Tibial artery (tissue), 4 donors: ENCODE measurements at places on chromosomes 1 and 21.
A peak's percentile ranks its signal among the peaks of the same experiment; 100 is the strongest.

GRCh38 chr1:165539908-165540307 is 3.9 kb upstream of the LRRC52 start:
- H3K4me1 ChIP-seq, result peaks cover 30% of the 10 kb centered on the region
- no peak for DNase-seq
- no peaks in the 10 kb centered on the region for H3K27me3 ChIP-seq
- no peak overlapping the region for H3K4me3 ChIP-seq
- H3K36me3 ChIP-seq, result no peaks in the 10 kb centered on the region

- H3K4me1 ChIP-seq, result peaks cover 7% of the 10 kb centered on the region
- no peak overlapping the region for H3K27ac ChIP-seq
- H3K4me3 ChIP-seq, result no peak overlapping the region
- DNase-seq, result peak; percentile 85
- no peaks in the 10 kb centered on the region for H3K36me3 ChIP-seq
- H3K27me3 ChIP-seq, result peaks cover 52% of the 10 kb centered on the region
These were observed 54.7 kb downstream of the MEF2D start for GRCh38 chr1:156445789-156446263.

DNA sequence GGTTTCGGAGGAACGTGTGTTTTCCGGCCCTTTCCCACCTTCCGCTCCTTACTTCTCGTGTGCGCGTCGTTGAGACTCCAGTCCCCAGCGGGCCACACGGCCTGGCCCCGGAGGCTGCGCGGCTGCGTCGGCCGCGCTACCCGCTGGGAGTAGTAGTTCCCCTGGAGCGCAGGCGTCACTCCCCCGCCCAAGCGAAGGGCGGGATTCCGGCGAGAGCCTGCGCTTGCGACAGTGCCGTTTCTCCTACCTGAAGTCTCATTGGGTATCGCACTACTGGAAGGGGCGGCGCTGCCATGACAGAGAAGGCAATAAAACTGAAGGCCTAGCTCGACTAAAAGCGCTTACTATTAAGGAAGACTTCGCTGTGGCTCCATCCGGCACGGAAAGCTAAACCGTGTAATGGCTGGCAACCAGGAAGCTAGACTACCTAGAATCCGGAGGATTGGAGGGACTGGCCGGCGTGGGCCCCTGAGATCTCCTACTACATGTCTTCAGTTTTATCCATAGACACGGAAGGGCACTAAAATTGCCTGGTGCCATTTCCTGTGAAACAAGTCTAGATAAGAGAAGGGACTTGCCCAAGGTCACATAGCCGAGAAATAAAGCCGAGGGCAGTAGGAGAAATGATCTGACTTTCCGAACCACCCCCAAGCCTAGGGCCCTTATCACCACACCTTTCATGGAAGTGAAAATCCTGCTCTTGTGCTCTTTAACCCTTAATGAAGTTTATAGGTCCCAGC is 797 bp upstream of the TMEM69 start:
- DNase-seq, result peak; percentile 99
- H3K27me3 ChIP-seq, result no peaks in the 10 kb centered on the region
- H3K36me3 ChIP-seq, result no peaks in the 10 kb centered on the region

DNA sequence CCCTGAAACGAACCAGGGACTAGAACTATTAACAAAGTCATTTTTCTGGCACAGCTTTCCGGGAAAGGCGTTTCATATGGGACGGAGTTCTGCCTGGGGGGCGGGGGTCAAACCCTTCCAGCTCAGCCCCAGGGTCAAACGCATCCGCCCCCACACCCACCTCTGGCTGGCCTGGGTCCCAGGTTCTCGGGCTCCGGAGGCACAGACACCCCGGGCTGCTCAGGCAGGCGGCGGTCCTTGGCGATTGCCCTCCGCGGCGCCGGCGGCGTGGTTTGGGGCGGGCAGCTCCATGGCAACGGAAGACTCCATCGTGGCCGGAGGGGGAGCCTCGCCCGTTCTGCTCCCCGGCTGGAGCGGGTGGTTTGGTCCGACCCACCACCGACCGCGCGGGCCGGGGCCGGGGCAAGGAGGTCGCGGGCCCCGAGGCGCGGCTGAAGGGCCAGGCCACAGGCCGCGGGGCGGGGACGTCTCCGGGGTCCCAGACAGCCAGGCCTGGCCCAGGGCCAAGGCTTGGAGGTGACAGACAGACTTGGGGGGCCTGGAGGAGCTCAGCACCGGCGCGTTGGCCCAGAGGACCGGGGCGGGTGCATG is at the start of gene CFAP74:
Gene CFAP74, minus strand, starts transcription at position 246 of the 591 bp plus-strand sequence. CDS start 12,830 bp downstream, outside the sequence.
- H3K4me1 ChIP-seq, result no peaks in the 10 kb centered on the region
- no peak within 1 kb of the TSS for H3K4me3 ChIP-seq
- DNase-seq, result no peak
- peaks cover 64% of the 10 kb centered on the region for H3K27me3 ChIP-seq
- H3K36me3 ChIP-seq, result no peaks in the 10 kb centered on the region

DNA sequence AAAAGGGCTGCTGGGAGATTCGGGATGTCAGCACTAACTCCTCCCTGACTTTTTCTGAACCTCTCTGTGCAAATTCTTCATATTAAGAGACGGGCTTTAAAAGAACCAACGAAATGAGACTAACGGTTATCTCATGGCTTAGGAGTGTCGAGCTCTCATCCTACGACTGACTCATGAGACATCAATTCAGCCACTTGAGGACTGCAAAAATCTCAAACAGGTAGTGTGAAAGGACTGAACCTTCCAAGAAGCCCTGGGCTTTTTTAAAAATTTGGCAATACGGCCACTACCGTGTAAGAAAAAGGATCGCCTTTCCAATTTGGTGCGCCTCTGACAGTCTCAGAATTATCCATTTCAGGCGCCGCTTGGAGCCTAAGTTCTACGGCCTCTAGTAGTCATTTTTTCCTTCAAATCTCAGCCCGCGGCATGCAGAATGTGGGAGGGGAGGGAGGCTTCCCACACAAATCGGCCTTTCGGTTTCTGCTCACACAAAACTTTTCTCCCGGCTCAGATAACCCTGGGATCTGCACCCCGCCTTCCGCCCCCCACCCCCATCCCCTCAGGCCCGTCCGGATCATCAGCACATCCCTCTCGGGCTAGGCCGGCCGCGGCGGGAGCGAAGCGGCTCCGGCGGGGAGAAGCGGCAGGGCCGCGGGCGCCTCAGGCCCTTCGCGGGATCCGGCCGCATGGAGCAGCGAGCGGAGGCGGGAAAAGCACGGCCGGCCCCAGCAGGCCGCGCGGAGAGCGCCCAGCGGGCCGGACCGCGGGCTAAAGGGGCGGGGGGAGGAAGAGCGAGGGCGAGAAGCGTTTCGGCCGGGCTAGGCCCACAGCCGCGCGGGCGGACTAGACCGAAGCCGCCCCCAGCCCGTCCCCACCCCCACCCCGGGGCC is 618 bp downstream of the HNRNPR start:
- H3K27me3 ChIP-seq, result no peaks in the 10 kb centered on the region
- peaks cover 25% of the 10 kb centered on the region for H3K4me1 ChIP-seq
- H3K36me3 ChIP-seq, result no peaks in the 10 kb centered on the region
- H3K4me3 ChIP-seq, result peak overlapping the region; percentile 89
- DNase-seq, result no peak

GRCh38 chr21:41602531-41602930 is 94.6 kb upstream of the TMPRSS2 start:
- no peaks in the 10 kb centered on the region for H3K36me3 ChIP-seq
- peak; percentile 9 for DNase-seq
- no peak overlapping the region for H3K4me3 ChIP-seq
- H3K27ac ChIP-seq, result no peak overlapping the region
- no peaks in the 10 kb centered on the region for H3K4me1 ChIP-seq
